Muscle of arm (tissue), 14 donors: ENCODE measurements at places on chromosomes 3 and 15.

DNA sequence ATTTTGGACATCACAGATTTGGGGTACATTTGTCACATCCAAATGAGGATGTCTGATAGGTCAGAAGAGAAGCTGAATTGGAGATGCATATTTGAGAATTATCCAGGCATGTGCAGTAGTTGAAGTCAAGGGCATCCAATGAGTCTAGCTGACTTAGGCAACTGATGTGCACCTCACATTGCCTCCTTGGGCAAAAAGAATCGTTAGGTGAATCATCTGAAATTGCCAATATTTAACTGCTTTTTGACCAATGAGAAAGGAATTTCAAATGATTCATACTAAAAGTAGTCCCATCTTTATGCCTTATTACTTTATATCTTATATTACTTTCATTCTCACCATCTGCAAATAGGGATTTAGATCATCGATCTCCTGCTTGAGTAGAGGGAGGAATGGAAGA is 117.7 kb downstream of the CD47 start:
- DNase-seq: no peak

GRCh38 chr15:40289140-40289775 is 6.4 kb upstream of the ANKRD63 start:
- no peak for DNase-seq

DNA sequence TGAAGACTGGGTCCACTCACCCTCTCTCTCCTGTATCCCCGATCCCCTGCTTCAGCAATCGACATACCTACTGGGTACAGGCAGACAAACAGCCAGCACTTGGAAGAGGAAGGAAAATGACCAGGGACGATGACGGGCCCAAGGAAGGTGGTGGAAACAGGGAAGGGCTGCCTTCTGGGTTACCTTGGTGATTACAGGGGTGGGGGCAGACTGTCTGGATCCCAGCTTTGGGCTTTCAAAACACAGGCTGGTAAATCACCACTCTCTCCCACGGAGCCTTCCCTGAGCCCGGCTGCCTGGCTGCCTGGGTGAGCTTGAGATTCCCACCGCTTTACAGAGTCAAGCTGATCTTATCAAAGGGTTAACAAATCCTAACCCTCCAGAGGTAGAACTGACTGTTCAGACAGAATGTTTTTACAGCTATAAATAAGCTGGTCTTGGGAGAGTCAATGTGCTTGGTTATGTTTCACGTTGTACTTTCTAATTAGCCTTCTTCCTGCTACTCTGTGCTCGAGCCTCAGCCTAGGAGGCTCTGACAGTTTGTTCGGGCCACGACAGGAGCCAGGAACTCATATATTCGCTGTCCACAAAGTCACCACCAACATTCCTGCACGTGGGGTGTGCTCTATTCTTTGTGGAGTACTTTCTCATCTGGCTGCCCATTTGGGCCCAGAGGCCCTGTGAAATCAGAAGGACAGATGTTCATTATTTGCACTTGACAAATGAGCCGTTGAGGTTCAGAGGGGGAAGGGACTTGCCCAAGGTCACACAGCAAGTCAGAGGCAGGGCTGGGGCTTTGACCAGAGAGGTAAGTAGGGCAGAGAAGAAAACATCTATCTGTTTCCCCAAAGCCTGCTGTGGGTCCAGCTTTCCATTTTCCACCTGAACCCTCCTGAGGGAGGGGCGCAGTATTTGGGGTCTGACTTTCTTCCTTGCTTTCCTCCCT is 63.5 kb downstream of the FEM1B start:
- DNase-seq: no peak

- no peak for DNase-seq
These were observed 15.3 kb downstream of the NPTN start for GRCh38 chr15:73617913-73618312.

GRCh38 chr3:62325896-62326295 is 47.5 kb downstream of the FEZF2 start:
- no peak for DNase-seq
